ENCODE measurements at places on chromosomes 7 and 10.

DNA sequence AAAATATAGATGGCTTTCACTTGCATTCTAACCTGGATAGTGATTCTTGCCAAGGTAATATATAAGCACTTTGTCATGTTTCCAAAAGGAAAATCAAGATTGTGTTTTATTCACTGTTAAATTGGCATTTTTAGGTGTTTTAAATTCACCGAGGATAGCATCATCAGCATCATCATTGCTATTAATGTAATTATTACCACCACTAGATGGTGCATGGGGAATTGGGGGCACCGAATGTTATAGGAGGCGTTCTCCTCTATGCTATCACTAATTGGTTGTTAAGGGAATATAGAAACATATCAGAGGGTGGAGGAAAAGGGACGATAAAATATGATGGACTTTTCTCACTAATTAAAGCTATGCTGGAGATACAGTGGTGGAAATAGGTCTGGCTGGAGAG, 95.5 kb downstream of the CELF2 start:
- no peak for DNase-seq

DNA sequence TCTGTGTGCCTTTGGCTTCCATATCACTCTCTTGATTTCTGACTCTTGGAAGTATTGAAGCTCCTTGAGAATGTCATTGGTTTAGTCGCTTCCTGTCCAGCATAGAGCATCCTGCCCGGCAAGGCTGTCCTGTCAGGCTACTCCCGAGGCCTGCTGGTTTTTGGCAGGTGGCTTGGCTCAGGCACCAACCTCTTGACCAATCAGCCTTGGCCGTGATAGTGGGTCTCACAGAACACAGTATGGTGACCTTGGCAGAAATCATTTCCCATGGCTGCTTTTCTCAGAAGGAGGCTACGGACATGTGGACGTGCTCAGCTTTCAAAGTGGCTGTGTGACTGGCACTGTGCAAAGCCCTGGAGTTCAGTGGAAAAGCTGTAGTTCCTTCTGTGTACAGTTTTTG, 516.9 kb downstream of the REEP3 start:
- DNase-seq = no peak

DNA sequence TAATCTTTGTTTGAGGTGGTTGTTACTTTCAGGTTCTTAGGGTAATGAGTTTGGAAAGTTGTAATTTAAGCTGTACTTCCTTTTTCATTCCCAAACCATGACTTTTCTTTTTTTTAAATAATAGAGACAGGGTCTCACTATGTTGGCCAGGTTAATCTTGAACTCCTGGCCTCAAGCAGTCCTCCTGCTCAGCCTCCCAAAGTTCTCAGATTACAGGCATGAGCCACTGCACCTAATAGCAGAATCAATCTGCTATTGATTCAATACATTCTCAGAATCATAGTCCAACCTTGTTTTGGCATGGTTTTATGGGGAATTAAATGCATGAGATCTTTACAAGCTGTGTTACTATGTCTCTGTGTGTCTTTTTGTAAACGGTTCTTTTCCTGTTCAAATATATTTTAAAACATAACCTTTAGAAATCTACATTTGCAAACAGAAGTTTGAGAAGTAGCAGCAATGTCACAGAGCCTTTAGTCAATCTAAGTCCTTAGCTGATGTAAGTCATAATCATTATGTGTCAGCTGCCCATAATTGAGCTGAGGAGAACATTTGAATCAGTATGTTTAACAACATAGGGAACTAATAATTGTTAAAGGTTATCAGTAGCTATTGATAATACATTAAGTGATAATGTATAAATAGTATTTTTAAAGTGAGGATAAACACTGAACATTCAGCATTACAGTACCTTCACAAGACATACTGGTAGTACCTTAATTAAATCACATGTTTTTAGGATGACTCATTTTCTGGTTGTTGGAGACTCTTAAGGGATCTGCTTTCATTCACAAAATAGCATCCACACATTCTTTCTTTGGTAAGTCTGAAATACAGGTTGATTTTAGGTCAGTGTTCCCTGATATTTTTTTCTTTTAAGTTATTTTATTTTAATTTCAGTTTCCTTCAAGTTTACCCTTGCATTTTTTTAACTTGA, 8.8 kb downstream of the INPP5F start:
- no peak for DNase-seq

GRCh38 chr10:97224483-97225435, 39.0 kb upstream of the SLIT1 start:
- no peak for DNase-seq

- DNase-seq = no peak
Measured at GRCh38 chr10:43026039-43026973, 50.6 kb upstream of the RET start.

GRCh38 chr7:84746353-84746752, 440.5 kb downstream of the SEMA3D start:
- no peak for DNase-seq

GRCh38 chr7:30159698-30160143, 24.9 kb downstream of the MTURN start:
- no peak for DNase-seq

- no peak for DNase-seq
Measured at GRCh38 chr10:103881416-103882284, 26.3 kb upstream of the SH3PXD2A start.
